ENCODE measurements at places on chromosomes 4 and X. TPM values are rescaled to one million over a fixed set of nuclear protein-coding genes. Genes with fewer than 3 reads are reported as not detected.

RIBC1 gene
- 2.6 TPM for total RNA-seq

SATL1 gene
- not detected for total RNA-seq

FAM236D gene
- not detected for total RNA-seq

MSANTD1 gene
- 0.55 TPM for total RNA-seq

AKAP14 gene
- total RNA-seq: not detected

TGIF2LX gene
- 0.98 TPM for total RNA-seq

PCDH19 gene
- total RNA-seq: not detected

FGB gene
- not detected for total RNA-seq

CYSLTR1 gene
- total RNA-seq: not detected

PNPLA4 gene
- not detected for total RNA-seq

CCNB3 gene
- total RNA-seq: 0.19 TPM

LRIT3 gene
- total RNA-seq: not detected

PDCL2 gene
- not detected for total RNA-seq

MSX1 gene
- 6.0 TPM for total RNA-seq

NUDT10 gene
- total RNA-seq: not detected

PRR32 gene
- total RNA-seq: not detected

SMIM10 gene
- total RNA-seq: 0.40 TPM

MMRN1 gene
- not detected for total RNA-seq

PROM1 gene
- 0.02 TPM for total RNA-seq

CFAP97 gene
- 55.3 TPM for total RNA-seq

ABLIM2 gene
- total RNA-seq: 1.3 TPM

POU4F2 gene
- not detected for total RNA-seq

OPRPN gene
- not detected for total RNA-seq

ATP1B4 gene
- total RNA-seq: not detected

ADAM29 gene
- not detected for total RNA-seq

TNIP2 gene
- 74.0 TPM for total RNA-seq

RASL11B gene
- not detected for total RNA-seq

NUP62CL gene
- total RNA-seq: 3.8 TPM

PNMA6A gene
- total RNA-seq: 3.5 TPM

MAGEA2 gene
- total RNA-seq: not detected

IQCM gene
- 0.21 TPM for total RNA-seq

TLR8 gene
- not detected for total RNA-seq

PSAPL1 gene
- not detected for total RNA-seq

FAT1 gene
- 124 TPM for total RNA-seq

SUPT20HL1 gene
- not detected for total RNA-seq

RELL1 gene
- total RNA-seq: 69.4 TPM

RGN gene
- total RNA-seq: not detected

FAM200B gene
- 75.9 TPM for total RNA-seq

SPATA4 gene
- 0.19 TPM for total RNA-seq

CLGN gene
- total RNA-seq: 0.53 TPM

GATA1 gene
- total RNA-seq: not detected

FGF5 gene
- 1.5 TPM for total RNA-seq

COMMD8 gene
- total RNA-seq: 54.2 TPM

RPS6KA6 gene
- not detected for total RNA-seq

NPFFR2 gene
- total RNA-seq: not detected

FHDC1 gene
- 0.62 TPM for total RNA-seq

C1QTNF7 gene
- not detected for total RNA-seq

MEPE gene
- not detected for total RNA-seq

Data from A172 (cell line).